Activated CD4-positive, alpha-beta T cell treated with anti-CD3 and anti-CD28 coated beads, Interleukin-2, amount 50 U/mL, for 1 hour (primary cell): ENCODE measurements at places on chromosomes 4 and X.
A peak's percentile ranks its signal among the peaks of the same experiment; 100 is the strongest.

GRCh38 chr4:17232566-17233253 is 279.2 kb downstream of the QDPR start:
- no peak for DNase-seq

GRCh38 chr4:38094419-38094818 is 134.2 kb downstream of the PTTG2 start:
- no peak for DNase-seq

GRCh38 chr4:178665916-178666315 is 1223.7 kb upstream of the AGA start:
- DNase-seq: no peak

DNA sequence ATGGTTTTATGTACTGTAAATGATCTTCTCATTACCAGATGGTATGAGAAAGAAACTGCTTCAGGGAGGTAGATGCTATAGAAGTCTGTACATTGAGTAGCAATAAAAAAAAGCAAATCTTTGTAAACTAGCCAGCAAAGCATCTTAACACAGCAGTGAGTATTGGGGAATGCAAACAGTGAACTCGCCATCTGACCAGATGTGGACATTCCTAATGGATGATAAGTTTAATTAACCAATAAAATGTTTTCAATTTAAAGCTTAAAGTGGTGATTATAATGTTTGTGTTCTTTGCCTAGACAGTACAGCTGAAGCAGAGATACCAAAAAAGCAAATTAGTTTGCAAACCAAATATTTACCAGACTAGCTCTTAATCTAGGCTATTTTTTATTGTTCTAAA is 1144.2 kb downstream of the FAT4 start:
- DNase-seq: no peak

- DNase-seq: no peak
These were observed 25.6 kb upstream of the TADA2B start for GRCh38 chr4:7017446-7018048.

GRCh38 chrX:68660746-68661145 is 13.3 kb downstream of the STARD8 start:
- DNase-seq: no peak

DNA sequence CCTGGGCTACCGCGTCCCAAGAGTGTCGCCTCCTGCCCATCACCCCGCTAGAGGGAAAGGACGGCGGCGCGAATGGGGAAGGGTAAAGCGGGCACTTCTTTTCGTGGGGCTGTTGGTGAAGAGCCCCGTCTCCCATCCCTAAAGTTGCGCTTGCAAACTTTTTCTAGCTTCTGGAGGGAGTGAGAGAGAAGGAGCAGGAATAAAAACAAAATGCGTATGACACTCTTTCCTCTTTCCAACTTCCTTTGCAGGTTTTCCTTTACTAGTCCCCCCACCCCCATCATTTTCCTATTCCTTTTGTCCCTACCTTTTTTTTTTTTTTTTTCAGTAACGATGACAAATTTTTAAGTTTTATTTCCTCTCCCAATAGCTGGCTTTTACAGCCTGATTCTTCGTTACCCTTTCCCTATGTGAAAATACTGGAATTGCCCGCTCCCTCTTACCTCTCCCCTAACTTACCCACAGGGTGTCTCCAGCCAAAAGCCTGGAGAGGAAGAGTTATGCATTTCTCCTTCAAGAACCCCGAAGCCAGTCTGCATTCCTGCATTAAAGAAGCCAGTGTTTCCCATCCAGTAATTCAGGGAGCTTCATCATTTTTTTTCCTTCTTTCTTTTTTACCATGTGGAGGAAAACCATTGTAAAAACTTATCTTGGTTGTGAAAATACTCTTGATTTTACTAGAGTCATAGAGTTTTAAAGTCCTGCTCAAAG is 613 bp upstream of the ARSJ start:
- no peak for DNase-seq

GRCh38 chr4:36187723-36188333 is 56.5 kb downstream of the ARAP2 start:
- no peak for DNase-seq

GRCh38 chr4:8291701-8292477 is 22.3 kb downstream of the HTRA3 start:
- DNase-seq: no peak

- DNase-seq: no peak
These were observed 36.1 kb downstream of the HDAC8 start for GRCh38 chrX:72536542-72536941.

- DNase-seq: no peak
These were observed 42.1 kb upstream of the USP46 start for GRCh38 chr4:52701207-52701606.

DNA sequence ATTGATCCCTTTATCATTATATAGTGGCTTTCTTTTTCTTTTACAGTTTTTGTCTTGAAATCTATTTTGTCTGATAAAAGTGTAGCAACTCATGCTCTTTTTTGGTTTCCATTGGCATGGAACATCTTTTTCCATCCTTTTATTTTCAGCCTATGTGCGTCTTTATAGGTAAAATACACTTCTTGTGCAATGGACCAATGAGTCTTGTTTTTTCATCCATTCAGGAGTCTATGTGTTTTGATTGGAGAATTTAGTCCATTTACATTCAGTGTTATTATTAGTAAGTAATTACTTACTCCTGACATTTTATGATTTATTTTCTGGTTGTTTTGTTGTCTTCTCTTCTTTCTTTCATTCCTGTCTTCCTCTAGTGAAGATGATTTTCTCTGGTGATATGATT is 66.4 kb upstream of the IL2 start:
- DNase-seq: no peak

DNA sequence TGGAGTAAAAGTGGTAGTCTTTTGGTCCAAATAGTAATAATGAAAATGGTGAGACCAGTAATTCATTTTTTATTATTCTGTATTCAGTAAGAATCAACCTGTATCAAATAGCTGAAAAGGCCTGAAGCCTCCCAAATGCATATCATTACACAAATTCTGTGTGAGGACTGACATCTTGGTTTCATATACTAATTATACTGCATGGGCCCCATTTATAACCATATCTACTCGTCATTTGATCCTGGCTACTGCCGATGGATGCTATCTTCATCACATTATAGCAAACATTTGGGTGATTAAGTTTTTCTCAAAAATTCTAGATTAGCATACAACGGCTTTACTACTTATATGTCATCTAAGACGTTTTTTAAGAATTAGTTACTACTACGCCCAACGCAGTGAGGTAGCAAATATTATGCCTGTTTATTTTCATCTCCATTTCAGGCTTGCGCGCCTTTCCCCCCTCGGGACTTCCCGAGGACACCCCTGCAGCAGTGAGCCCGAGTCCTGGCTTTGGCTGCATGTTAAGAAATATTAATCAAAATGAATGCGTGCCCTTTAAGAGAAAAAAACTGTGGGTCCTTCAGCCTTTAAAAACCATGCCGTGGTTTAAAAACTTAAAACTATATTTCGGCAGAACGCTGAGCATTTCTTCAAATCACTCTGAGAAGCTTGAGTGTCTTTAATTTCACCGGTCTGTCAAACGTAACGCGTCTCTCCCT is 814 bp upstream of the MMAA start:
- DNase-seq: peak; percentile 9

- DNase-seq: peak; percentile 0
These were observed 104.0 kb upstream of the MBNL3 start for GRCh38 chrX:132592880-132593279.

GRCh38 chr4:117957571-117957970 is 76.7 kb upstream of the NDST3 start:
- DNase-seq: no peak

DNA sequence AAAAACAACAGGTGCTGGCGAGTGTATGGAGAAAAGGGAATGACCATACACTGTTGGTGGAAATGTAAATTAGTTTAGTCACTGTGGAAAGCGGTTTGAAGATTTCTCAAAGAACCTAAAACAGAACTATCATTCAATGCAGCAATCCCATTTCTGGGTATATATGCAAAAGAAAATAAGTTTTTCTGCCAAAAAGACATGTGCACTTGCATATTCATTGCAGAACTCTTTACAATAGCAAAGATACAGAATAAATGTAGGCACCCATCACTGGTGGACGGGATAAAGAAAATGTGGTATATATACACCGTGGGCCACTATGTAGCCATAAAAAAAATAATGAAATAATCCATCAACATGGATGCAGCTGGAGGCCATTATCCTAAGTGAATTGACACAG is 105.1 kb upstream of the FSTL5 start:
- no peak for DNase-seq

DNA sequence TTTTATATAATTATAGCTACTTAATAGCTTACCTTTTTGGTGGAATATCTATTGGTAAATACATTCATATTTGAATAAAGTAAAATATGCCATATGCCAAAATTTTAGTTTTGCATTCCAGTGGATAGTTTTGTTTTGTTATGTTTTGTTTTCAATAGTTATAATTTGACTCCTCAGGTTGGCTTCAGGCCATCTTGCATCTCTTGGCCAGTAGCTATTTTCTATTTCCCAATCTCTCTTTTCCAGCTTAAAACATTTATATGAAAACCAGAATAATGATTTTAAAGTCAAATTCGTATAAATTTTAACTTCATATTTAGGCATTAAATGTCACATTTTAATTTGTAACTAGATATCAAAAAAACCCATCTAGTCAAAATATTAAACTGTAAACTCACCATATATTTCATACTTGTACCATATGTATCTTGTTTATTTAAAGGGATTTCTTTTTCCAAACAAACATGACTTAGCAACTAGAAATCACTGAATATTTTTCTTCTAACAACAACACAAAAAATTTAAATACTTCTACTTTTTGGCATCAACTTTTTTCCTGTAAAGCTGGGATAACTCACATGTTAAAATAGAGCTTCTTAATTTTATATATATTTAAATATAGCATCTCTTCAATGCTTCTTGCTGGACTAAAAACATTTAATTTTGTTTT is 1209.6 kb downstream of the PCDH7 start:
- DNase-seq: no peak

- DNase-seq: no peak
These were observed 46.1 kb downstream of the SORCS2 start for GRCh38 chr4:7238300-7238960.

DNA sequence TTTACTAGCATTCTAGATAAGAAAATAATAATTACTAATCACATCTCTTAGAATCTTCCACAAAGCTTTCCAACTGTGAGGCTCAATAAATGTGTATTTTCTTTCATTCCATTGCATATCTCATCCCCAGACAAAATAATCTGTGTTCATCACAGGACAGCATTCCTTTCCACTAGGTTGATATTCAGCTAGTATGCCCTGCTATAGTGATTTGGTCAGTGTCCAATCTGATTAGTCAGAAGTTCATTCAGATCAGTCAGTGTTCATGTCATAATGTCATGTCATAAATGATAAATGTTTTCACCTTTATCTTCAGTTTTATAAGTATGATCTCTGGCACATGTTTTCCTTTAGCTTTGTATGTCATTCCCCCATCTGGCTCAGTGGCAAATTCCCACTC is 611.4 kb downstream of the KCTD8 start:
- no peak for DNase-seq

DNA sequence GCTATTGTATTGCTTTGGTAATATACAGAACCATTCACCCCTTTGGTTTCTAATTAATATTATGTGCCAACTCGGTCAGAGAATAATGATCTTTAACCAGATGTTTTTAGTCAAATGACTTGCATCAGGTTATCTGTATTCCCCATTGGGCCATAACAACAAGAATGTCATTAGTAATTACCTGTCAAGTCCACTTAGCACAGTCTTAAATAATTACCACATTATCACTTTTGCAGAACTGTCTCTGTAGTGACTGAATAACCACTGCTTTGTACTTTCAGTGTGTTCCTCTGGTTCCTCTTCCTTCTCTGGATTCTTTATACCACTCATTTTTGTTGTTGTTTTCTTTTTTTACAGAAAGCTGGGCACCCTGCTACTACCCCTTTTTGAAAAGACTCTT is 257.7 kb upstream of the SPOCK3 start:
- DNase-seq: no peak

- no peak for DNase-seq
These were observed 25.4 kb downstream of the ATP7A start for GRCh38 chrX:77935886-77936285.

DNA sequence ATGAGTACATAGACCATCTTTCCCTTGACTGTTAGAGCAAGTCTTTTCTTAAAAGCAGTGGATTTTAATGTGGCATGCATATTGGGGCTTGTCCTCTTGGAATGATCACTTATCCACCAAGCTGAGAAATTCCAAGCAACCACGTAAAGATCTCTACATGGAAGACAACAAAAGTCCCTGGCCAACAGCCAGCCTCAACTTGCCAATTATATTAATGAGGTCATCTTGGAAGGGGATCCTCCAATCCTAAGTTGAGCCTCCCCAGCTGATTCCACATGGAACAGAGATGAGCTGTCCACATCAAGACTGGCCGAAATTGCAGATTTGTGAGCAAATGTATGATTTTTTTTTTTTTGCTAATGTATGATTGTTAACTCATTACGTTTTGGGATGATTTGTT is 20.6 kb upstream of the FTHL17 start:
- DNase-seq: no peak

DNA sequence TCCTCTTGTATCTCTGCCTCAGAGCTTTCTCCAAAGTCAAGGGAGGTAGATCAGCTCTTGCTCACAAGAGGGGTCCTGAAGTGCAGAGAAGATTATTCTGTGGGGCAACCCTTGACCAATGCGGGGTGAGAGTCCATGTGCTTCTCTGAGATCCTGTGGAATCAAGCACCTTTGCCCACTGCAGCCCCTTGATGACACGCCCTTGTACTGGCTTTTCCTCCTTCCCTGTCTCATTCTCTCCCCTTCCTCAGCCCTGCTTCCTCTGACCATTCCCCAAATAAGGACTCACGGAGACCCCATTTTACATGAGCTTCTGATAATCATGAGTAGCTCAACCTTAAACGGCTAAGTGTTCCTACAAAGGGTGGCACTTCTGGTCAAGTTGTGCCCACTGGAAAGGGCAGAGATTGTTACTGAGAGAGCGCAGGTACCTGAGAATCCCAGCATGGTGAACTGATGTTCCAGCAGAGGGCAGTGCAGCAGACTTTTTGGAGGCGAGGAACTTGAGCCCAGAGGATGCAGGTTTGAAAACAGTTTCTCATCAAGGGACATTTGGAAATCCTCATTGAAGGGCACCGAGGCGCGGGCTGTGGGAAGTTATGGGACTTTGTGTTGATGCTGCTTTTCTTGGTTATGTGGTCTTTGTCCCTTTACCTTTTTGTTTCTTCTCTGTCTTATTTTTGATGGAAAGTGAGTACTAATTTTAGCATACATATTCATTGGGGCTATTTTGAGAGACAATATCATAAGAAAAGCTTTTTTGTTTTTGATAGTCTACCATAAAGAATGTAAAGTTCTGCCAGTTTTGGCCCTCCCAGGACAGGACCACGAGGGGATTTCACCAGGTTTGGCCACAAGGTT is 201.3 kb downstream of the RBM46 start:
- peak; percentile 5 for DNase-seq

- DNase-seq: no peak
These were observed 2011.9 kb upstream of the PCDH10 start for GRCh38 chr4:131137196-131137595.

GRCh38 chr4:141658309-141658708 is 21.9 kb downstream of the IL15 start:
- DNase-seq: no peak

- no peak for DNase-seq
These were observed 113.8 kb upstream of the STIM2 start for GRCh38 chr4:26746802-26747213.
